MCF 10A (cell line): ENCODE measurements at places on chromosomes 12 and 14.
A peak's percentile ranks its signal among the peaks of the same experiment; 100 is the strongest.

DNA sequence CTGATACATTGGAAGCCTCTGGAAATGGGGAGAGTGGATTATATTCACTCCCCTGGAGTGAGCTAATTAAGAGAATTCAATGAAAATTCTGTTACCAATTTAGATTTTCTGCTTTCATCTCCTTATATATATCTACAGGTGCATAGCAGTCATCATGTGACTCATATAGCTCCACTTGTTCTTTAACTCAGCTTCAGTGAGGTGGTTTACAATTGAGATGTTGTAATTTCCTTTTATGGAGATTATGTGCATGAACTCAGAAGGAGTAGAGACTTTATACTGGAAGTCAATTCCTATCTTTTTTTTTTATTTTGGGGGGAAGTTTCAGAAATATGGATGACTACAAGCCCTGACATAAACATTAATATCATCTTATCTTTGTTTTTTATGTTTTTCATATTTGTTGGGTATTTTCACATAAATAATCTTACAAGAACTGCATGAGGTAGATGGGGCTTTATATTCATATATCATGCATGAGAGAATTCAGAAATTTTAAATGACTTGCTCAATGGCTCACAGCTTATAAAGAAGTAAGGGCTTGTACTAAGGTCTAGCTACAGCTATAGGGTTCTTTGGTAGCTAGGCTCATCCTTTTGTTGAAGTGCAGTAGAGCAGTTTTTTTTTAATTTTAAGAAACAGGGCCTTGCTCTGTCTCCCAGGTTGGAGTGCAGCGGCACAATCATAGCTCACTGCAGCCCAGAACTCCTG, 92.3 kb upstream of the SCAF11 start:
- DNase-seq = no peak

DNA sequence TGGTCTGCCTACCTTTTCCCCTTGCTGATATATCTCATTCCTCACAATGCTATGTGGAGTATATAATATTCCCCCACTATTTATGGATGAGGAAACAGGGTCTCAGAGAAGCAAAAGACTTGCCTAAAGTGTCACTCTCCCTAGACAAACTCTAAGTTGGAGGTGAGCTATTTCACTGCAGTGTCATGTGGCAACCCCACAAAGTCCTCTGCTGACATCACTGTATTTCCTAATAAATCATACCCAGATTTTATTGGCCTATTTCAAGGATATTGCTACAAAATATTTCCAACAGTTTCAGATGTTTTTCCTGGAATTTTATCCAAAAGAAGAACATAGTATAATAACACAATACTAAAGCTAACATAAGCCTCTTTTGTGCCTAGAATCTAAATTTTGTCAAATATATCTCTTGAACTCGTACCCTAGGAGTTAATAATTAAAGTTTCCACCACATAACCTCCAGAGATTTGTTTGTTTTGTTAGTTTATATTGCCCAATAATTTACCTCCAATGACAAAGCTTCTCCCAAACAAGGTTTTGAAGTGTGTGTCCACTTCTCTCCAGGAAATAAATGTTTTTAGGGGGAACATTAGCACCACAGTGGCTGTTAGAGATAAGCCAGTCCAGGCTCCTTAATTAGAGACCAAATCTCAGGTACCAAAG, 215.1 kb downstream of the ASCL1 start:
- DNase-seq = no peak

GRCh38 chr12:27101290-27101689, 18.9 kb upstream of the C12orf71 start:
- DNase-seq = no peak

GRCh38 chr12:72246370-72246769, 25.8 kb upstream of the TRHDE start:
- DNase-seq = peak; percentile 9

- no peak for DNase-seq
Observed at GRCh38 chr12:115756271-115756670, 521.2 kb downstream of the MED13L start.

DNA sequence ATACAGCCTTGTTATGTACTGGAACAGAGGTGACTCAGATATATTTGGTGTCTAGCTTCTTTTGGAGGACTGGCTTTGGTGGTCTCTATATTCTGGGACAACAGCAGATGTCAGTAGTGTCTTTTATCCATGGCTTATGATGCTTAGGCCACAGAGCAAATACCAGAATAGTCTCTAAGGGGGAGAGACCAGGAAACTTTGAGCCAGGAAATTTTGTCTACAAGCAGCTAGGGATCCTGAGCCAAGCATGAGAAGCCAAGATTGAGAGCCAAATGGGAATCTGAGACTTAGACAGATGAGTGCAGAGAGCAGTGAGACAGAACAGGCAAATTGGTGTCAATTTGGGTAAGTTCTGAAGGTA, 28.4 kb upstream of the PTPRR start:
- DNase-seq = no peak

- no peak for DNase-seq
Observed at GRCh38 chr14:75003250-75004027, 718 bp downstream of the EIF2B2 start.

DNA sequence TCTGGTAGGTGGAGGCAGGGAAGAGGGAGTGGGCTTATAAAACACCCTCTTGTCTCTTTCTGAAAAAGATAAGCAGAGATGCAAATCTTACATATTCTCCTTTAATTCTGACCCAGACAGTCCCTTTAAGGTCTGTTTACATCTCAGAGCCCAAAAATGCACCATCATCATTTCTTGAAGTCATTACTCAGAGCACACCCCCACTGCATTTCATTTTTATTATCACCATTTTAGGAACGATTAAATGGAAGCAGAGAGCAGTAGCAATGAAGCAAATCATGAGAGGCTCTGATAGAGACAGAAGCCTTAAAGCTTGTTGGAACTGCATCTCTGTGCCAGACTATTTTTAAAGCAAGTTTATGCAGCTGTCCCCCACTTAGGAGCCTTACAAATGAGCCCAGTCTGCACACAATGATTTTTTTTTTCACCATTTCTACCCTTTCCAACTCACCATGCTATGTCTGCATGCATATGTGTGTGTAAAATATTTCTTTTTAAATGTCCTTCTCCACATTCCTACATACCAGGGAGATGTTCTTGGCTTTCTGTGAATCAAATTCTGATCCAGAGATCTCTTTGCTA, 311.0 kb downstream of the GRIN2B start:
- no peak for DNase-seq

GRCh38 chr12:57515408-57515933, 4.8 kb downstream of the DDIT3 start:
- no peak for DNase-seq

DNA sequence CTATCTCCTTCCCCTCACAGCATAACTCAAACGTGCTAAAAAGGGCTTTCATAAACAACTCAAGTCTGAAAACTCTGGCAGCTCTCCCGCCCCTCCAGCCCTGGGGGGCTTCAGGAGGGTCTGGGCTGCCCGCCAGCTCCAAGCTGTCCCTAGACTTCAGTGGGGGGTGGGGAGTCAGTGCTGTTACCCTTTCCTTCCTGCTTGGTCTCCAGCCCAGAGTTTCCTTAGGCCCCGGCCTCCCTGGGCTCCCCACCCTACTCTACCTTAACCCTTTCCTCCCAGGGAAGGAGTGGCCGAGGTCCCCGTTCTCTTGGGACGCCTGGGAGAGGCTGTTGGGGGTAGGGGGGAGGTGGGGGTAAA, 530 bp upstream of the NYNRIN start:
- no peak for DNase-seq

GRCh38 chr12:60920841-60921495, 1325.1 kb downstream of the SLC16A7 start:
- DNase-seq = peak; percentile 58

DNA sequence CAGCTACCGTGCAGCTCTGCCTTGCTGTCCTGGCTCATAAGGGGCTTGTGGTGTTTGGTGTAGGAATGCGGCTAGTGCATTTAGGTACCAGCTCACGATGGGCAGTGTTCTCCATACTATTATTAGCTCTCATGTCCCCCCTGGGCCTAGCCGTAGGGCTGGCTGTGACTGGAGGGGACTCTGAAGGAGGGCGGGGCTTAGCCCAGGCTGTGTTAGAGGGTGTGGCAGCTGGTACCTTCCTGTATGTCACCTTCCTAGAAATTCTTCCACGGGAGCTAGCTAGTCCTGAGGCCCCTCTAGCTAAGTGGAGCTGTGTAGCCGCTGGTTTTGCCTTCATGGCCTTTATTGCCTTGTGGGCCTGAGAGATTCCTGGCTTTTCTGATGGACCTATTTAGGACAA, 2.1 kb downstream of the SLC39A2 start:
- DNase-seq = no peak

DNA sequence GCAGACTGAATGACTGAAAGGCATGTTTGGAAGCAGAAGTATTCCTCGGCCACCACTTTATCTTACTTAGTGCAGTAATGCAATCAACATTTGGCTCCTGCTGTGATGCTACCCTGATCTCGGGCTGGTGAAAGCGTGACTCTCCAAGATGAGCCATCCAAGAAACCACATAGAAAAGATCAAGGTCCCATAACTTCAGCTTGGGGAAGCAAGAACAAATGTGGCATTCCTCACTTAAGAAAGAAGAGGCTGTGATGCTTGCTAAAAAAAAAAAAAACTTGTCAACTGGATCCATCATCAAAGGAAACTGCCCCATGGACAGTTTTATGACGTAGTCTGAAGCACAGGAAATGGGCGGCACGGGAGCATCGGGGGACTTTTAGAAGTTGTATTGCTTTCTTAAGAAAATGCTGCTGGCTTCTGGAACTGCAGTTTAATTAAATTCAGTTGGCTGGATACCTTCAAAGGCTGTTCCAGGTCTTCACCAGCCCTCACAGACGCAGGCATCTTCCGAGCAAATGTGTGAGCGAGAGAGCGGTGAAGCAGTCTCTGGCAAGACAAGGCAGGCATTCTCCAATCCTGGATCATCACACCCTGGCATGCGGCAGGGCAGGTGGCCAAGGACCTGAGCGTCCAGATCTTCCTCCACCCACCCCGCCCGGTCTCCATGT, 38.2 kb upstream of the MAP1LC3B2 start:
- peak; percentile 56 for DNase-seq

DNA sequence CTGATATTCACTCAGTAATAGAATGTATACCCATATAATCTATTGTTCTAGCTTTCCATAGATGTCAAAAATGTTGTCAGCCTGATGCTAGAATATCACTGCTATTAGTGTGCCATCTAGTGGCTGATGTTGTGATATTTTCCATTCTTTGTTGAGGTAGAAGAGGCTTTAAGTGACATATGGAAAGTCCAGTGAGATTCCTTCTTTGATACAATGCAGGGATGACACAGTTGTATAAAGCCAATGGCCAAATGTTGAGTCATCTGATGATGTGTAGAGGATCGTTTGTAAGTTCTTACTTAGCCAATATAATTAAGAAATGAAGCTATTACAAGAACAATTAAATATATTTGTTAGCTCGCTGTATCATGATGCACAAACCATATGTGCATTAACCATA, 58.1 kb upstream of the PCED1B start:
- peak; percentile 86 for DNase-seq

DNA sequence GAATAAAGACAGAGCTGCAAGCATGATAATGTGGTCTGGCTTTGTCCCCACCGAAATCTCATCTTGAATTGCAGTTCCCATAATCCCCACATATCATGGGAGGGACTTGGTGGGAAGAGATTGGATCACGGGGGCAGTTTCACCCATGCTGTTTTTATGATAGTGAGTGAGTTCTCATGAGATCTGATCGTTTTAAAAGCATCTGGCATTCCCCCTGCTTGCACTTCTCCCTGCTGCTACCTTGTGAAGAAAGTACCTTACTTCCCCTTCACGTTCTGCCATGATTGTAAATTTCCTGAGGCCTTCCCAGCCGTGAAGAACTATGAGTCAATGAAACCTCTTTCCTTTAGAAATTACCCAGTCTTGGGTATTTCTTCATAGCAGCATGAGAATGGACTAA, 158.7 kb downstream of the SLC35F4 start:
- no peak for DNase-seq

GRCh38 chr12:77153706-77154105, 88.3 kb upstream of the E2F7 start:
- no peak for DNase-seq

GRCh38 chr12:1533602-1534304, 60.6 kb downstream of the FBXL14 start:
- no peak for DNase-seq

GRCh38 chr14:60944204-60944603, 36.7 kb downstream of the TRMT5 start:
- no peak for DNase-seq

DNA sequence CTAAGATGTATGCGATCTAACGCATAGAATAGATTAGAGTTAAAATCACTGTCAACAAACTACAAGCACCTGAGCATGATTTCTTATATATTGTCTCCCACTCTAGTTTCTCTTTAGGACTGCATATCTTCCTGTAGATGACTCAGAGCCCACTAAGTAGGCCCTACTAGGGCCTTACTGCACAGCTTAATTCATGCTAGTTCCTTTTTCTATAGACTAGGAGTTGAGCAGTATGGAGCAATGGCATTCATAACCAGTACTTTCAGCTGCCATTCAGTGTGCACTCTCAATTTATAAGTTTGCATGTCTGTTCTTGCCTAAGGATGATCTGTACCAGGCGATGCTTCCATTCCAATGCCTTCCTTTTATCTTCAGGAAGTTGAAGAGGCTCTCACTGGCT, 103.5 kb downstream of the METTL25 start:
- peak; percentile 19 for DNase-seq

DNA sequence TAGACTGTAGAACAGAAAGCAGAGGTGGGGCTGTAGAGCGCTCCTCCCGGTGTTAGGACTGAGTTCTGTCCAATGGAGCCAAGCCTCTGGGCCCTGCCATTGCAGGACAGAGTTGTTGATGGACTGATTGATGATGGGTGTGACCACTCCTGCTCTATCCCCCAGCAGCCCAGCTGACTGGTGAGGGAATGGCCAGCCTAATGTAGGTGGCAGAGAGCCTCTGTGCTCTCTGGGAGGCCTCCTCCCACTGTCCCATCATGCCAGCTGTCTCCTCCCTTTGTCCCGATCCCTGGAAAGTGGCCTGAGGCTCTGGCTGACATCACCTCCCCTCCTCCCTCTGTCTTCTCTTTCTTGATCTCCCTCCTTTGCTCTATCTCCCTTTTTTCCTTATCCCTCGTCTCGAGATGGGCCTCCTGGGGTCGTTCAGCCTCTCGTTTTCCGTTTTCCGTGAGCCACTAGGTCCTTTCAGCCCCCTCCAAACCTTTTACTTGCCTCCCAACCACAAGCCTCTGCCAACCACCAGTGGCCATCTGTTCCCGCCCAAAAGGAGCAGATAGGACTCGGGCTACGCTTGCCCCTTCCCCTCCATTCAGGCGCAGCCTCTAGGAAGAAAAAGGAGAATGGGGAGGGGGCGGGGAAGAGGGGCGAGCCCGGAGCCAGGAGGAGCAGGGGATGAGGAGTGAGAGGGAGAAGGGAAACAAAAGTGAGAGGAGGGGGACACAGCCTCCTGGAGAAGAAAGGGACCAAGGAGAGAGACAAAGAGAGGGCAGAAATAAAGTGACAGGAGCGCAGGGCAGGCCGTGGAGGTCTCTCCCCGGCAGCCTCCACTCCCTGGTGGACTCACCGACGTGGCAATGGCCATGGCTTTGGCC, 572 bp downstream of the EFS start:
- no peak for DNase-seq

- DNase-seq = peak; percentile 6
Observed at GRCh38 chr14:100504372-100505078, 82.7 kb downstream of the BEGAIN start.
